NAMALWA (cell line): ENCODE measurements at places on chromosomes 2 and 18.

DNA sequence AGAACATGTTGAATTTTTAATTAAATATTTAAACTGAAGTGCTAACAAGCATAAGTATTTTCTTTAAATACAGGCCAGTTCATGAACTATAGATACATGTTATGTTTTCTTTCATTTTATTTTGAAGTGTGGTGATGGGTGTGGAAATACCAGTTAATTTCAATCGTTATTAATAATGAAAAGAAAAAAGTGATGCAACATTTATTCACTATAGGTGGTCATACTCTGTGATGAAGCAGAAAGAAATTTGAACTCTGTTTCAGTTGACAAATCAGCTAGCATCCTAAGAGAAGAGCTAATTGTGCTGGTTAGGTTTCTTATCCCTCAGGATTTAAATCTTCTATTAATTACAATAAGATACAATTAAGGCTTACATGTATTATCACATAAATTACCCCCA is 795.1 kb upstream of the DDX18 start:
- no peak for DNase-seq

- DNase-seq: no peak
Measured at GRCh38 chr2:202564226-202564625, 70.5 kb upstream of the FAM117B start.

GRCh38 chr2:98874186-98874689 is 61.8 kb downstream of the CRACDL start:
- no peak for DNase-seq

DNA sequence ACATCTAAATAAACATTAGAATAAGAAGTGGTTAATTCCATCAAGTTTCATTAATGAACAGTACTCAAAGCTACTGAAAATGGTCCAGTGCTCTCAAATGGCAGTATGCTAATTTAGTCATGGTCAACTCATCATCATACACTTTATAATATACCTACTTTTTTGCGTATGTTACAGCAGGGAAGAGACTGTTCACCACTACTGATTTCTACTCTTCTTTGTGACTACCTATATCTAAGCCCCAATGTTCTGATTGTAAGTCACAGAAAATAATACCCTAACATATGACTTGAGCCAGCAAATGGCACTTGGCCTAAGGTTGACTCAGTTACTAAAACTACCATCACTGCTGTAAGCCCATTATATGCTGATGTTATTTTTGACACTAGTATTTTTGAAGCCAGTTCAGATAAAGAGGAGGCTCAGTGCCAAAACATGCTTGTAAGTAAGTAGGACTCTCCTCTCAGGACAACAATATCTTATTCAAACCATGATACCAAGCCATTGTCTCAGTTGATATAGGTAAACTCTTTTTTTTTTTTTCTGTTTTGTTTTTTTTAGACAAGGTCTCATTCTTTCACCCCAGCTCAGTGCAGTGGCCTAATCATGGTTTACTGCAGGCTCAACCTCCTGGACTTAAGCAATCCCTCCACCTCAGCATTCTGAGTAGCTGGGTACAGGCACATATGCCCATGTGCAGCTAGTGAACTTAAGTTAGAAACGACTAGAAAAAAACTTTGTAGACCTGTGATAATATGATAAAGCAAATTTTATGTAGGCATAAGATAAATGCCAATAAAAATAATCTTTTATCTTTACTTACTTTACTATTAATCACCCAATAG is 266.9 kb downstream of the ZNF385B start:
- no peak for DNase-seq

- DNase-seq: peak; percentile 87
Measured at GRCh38 chr2:24785671-24786321, 7.4 kb downstream of the PTRHD1 start.

DNA sequence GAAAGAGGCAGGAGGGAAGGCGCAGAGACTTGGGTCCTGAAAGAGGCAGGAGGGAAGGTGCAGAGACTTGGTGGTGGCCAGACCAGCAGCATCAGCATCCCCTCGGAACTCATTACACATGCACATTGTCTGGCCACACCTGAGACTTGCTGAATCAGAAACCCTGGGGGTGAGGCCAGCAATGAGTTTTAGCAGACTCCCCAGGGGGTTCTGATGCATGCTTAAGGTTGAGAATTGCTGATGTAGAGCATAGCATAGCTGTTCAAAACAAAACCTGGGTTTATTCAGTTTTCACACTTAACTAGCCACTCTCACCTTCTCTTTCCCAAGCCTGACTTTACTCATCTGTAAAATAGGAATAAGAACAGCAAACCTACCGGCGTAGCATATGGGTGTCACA is 122.9 kb downstream of the MRO start:
- DNase-seq: no peak

- DNase-seq: no peak
Measured at GRCh38 chr2:141105763-141106162, 1025.1 kb downstream of the LRP1B start.

GRCh38 chr2:186347472-186347871 is 138.6 kb upstream of the ZC3H15 start:
- DNase-seq: no peak

GRCh38 chr2:193482557-193482956 is 1287.8 kb upstream of the TMEFF2 start:
- no peak for DNase-seq

- DNase-seq: no peak
Measured at GRCh38 chr2:73862987-73863386, 29.8 kb upstream of the ACTG2 start.

DNA sequence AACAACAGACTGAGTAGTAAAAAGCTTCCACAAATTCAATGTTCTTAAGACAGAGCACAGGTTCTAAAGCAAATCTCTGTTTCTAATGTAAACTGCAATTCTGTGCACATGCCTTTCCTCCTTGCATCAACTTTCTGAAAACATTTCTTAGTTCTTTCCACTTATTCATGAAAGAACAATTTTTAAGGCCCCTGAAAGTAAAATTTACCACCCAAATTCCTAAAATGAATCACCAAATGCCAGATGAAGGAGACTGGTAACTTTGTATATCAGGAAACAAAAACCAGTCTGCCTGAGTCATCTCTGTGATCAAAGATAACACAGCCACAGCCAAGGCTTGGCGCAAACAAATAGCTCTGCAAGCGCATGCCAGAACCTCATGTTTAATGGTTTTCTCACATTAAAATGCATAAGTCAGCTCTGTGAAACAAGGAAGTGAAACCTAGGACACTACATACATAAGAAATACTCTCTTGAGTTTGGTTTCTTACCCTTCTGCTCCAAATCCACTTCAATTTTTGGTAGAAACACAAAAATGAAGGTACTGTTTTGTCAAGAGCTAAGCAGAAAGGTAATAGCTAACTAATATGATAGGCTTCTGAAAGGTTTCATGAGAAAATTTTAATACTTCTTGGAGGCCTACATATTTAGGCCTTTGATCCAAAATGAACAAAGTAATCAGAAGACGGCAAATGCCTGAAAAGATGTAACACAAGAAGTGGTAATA is 169.4 kb downstream of the THADA start:
- peak; percentile 88 for DNase-seq

DNA sequence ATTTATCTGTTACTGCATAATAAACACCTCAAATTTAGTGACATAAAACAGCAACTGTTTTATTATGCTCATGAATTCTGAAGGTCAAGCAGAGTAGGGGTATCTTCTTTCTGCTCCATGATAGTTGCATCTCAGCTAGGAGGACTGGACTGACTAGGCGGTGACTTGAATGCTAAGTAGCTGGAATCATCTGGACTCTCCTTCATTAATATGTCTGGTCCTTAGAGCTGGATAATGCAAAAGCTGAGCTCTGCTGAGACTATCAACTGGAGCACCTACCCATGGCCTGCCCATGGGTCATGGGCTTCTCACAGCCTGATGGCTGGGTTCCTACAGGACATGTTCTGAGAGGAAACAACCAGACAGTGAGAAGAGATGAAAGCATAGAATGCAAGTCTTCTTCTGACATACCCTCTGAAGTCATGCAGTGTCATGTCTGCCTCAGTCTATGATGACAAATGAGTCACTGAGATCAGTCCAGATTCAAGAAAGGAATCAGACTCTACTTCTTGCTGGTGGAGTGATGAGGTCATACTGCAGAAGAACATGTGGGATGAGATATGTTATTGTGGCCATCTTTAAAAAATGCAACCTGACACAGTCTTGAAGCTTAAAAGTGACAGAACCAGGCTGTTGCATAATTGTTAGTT is 174.2 kb upstream of the OSR1 start:
- DNase-seq: no peak

GRCh38 chr18:45321520-45321919 is 293.8 kb upstream of the SLC14A2 start:
- DNase-seq: no peak

- no peak for DNase-seq
Measured at GRCh38 chr18:12637901-12638643, 19.8 kb downstream of the SPIRE1 start.
